ENCODE measurements at places on chromosomes 5 and 9.
A peak's percentile ranks its signal among the peaks of the same experiment; 100 is the strongest.

DNA sequence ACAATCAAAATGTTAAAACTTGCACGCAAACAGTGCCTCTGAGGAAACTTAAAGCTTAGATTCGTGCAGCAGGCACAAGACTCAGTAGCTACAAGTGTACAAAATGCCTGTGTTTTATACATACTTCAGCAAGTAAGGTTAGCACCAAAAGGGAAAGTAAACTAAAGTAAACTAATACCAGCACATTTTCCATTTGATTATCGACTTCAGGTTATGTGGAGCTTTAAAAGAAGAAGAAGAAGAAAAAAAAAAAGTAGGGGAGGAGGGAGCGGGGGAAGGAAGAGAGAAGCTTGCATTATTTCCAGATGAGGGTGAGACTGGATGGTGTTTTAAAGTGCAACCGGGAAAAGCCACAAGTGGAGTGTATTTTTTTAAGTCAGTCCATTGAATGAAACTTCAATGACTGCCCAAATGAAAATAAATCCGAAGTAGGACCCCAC is 596 bp upstream of the ADAMTS6 start:
- DNase-seq, result no peak

DNA sequence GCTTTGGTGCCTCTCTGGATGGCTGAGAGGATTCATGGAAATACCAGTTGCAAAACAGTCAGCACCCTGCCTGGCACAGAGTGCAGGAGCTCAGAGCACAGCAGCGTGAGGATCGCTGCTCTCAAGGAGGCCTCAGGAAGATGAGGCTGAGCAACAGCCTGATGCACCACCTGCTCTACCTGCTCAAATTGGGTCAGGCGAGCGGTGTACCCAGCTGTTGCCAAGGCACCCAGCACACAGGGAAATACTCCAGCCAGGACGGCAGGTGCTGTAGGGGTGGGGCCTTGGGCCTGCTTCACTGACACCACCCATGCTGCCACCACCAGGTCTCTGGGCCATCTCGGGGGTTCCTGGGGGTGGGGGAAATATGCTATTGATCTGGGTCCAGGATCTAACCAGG is 4.3 kb downstream of the EEIG1 start:
- DNase-seq, result peak; percentile 49

GRCh38 chr9:133309608-133310007 is 26.4 kb downstream of the SURF6 start:
- no peak for DNase-seq

DNA sequence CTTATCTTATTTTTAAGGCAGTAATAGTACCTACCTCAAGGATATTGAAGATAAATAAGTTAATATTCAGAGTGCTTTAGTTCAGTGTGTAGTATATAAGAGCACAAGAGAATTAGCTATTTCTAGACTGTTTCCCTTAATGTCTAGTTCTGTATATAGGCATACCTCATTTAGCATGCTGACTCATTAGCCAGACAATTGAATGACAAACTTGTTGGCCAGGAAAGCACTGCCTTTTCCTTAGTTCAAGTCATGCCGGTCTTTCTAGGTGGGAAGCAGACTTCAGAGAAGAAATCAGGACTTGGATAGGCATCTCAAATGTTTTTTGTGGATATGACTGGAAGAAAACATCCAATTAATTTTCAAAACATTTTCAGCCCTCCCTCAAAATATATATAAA is 3.2 kb upstream of the FBXO4 start:
- DNase-seq, result no peak

DNA sequence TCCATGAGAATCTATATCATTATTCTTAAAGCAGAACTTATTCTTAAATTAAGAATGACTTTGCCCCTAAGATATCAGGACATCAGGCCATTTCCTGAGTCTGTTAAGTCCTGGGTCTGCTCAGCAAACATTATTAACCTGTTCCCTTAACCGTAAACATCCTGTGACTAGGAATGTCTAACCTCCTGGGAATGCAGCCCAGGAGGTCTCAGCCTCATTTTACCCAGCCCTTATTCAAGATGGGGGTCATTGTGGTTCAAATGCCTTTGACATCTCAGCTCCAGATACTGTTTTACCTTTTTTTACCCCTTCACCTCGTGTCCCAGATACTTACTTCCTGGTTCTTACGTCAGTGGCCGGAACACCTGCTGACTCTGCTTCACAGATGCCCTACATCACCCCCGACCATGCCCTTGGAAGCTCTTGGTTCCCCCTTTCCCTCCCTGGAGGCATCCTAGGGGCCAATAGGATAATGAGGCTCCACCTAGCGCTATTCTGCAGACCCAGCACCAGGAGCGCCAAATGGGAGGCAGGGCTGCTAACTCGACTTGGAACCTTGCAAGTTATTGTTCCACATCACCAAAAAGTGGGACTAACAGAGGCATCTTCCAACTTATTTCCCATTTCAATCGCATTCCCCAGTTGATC is 182.5 kb downstream of the MED10 start:
- DNase-seq, result no peak

GRCh38 chr5:51181208-51181894 is 201.9 kb upstream of the ISL1 start:
- DNase-seq, result no peak

DNA sequence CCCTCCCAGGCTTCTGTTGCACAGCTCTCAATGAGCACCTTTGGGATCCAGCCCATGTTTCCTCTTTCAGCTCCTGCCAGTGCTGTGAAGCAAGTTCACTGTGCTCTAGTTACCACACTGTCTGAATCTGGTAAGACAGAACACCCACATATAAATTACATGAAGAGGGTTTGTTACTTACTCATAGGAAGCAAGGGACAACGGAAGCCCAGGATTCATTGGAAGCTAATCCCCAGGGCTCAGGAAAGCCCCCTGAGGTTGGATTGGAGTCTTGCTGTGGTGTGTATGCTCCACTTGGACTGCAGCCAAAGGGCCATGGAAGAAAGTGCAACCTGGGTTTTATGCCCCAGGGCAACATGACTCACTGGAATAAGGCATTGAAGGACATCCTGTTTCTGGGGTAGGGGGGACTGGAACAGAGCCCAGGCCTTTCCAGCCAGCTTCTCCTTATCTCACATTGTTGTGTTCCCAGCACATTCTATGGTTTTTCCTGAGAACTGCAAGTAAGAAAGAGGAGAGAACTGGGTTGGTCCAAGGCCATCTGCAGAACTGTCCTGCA is 15.6 kb upstream of the CLK4 start:
- no peak for DNase-seq

DNA sequence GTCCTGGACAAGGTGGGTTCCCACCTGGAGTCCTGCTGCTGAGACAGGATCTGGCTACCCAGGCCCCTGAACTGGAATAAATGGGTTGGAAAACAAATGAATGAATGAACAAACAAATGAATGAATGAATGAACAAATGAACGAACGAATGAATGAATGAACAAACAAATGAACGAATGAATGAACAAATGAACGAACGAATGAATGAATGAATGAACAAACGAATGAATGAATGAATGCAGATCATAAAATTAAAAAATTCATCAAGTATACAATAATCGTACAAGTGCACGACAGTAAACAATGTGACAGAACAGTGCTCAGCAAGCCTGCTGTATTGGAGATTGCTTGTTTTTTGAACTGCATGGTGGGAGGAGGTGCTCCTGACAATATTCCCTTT is 2097.1 kb downstream of the MAT2B start:
- DNase-seq, result no peak

DNA sequence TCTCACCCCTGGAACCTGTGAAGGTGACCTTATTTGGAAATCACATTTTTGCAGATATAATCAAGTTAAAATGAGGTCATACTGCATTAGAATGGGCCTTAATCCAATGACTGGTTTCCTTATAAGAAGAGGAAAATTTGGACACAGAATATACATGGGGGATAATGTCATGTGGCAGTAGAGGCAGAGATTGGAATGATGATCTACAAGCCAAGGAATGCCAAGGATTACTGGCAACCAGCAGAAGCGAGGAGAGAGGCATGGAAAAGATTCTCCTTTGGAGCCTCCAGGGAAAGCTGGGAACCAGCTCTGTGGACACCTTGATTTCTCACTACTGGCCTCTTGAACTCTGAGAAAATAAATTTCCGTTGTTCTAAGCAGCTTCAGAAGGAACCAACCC is 20.2 kb upstream of the CEP78 start:
- DNase-seq, result no peak

GRCh38 chr9:104775574-104775936 is 11.6 kb downstream of the NIPSNAP3B start:
- no peak for DNase-seq

- no peak for DNase-seq
Measured at GRCh38 chr5:17000291-17000939, 64.3 kb upstream of the MYO10 start.

GRCh38 chr9:124238546-124239140 is 19.1 kb upstream of the NEK6 start:
- DNase-seq, result no peak

DNA sequence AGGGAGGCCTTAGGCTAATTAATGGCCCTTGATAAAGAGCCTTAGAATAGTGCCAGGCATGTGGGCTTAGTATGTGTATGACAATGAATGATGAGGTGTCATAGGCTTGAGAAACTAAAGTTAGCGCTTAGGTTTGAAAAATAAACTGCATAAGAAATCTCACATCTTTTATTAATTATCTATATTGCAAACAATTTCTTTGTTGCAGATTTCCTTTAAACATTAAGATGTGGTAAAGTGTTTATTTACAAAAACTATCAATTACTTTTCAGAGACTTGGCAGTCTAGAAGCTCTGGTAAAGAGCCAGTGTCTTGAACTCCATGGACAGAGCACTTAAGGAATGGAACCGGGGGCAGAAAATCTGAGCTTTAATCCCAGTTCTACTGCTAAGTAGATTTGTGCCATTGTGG is 23.1 kb downstream of the MAP1B start:
- no peak for DNase-seq

DNA sequence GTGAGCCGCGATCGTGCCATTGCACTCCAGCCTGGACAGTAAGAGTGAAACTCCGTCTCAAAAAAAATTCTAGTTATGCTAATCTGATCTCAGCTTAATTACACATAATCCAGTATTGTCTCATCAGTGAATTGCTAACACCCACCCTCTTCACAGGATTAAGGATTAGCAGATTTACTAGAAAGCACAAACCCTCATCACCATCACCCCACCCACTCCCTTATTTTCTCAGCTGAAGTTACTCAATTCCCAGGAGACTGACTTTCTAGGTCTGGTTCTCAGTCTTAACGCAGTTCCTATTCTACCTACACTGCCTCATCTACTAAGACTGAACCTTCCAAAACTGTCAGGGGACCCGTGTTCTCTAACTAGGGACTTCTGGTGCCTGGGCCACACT is 9.0 kb downstream of the TOR1B start:
- DNase-seq, result no peak

- no peak for DNase-seq
Measured at GRCh38 chr5:854966-855743, 4.4 kb upstream of the ZDHHC11 start.

GRCh38 chr9:137145731-137146526 is 7.0 kb downstream of the GRIN1 start:
- DNase-seq, result no peak

Data from stimulated activated effector memory CD8-positive, alpha-beta T cell treated with anti-CD3 and anti-CD28 coated beads, Interleukin-12 subunit alpha, Interleukin-12 subunit beta, amount 100 ng/mL, for 72 hours (primary cell).